ENCODE measurements at places on chromosomes 11 and 22. TPM values are rescaled to one million over a fixed set of nuclear protein-coding genes. Genes with fewer than 3 reads are reported as not detected.

Gene GAL
- 6.3 TPM for polyA plus RNA-seq

DNA sequence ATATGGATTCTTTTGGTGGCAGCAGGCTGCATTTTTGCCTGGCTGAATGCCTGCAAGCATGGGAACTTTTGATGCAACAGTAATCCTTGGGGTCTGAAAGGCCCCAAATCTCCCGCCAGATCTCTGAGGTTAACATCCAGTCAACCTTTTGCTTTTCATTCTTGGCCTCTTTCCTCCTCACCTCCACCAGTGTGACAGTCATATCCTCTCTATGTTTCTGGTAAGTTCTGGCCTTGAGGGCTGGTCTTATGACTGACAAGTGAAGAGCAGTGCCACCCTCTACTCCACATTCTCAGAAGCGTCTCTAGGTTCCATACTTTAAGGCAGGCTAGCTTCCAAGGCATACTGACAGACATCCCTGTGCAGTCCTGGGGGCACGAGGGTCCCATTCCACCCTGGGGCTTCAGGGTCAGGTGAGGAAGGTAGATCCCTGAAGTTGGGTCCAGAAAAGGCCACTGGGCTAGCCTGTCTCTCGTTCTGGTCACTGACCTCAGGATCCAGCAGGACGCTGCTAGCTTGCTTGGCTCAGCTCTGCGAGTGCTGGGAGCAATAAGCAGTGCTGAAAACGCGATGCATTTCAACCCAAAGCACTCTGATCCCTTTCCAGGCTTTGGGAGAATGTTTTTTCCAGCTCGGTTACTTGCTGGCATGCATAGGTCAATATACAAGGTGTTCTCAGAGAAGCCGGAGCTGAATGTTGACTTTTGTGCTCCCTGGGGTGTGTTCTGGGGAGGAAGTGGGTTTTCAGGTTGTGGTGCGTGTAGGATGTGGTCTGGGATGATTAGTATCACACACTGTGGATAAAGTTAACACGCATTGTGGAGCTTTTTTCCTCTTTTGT, 75.2 kb downstream of the PTPRJ start:
- DNase-seq = peak; percentile 92

GRCh38 chr22:47836957-47837356, 1074.5 kb downstream of the TBC1D22A start:
- DNase-seq = peak; percentile 24

GRCh38 chr22:37270928-37271650, 11.2 kb upstream of the CYTH4 start:
- peak; percentile 14 for DNase-seq

Gene C1QTNF5
- 13.6 TPM for polyA plus RNA-seq

DNA sequence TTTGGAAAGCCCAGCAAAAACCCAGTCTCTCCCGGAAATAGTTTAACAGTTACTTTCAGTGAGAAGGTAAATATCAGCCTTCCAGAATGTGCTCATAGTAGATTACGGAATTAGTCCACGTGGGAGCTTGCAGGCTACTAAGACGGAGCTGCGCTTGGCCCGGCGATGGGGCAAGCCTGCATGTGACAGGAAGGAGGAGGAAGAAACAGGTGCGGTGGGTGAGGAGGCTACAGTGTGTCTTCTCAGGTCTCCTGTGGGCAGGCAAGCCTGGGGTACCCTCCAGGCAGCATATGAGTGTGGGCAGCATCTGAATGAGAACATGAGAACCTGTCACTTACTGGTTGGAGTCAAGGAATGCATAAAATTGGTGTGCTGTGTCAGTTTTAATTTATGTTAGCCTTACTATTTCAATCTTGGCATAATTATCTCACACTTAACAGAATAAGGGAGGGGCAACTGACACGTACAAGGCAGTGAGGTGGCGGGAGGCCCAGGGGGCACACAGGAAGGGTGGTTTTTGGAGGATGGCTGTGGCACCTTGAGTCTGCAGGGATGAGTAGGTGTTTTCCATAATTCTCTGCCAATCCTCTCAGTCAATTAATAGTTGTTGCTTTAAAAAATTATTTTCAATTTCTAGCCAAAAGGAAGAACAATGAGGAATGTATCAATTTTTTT, 35.7 kb downstream of the CLMP start:
- DNase-seq = peak; percentile 34

DNA sequence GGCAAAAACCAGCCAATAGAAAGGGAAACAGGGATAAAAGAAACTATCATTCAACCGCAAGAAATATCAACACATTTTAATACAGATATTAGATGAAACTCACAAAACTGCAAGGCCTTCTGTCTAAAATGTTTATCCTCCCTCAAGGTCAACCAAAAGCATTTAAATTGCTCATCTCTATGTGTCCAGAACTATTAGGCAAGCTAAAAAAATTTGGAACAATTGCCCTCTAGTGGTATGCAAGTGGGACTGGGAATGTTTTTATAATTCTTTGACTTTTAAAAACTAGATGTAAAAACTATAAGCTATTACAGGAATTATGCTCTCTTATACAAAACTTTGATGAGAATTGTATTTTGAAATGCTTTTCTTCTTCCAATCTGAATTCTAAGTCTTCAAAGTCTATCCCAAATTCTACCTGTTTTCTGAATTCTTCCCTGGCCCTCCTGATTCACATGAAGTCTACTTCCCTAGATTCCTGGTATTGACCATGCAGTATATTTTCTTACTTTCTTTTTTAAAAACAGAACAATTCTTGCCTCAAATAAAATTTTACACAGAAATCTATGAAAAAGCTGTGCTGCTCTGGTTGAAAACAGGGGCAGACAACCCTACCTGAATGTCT, 4.9 kb downstream of the CWC15 start:
- DNase-seq = peak; percentile 30

Gene PLAAT5
- 0.16 TPM for polyA plus RNA-seq

DNA sequence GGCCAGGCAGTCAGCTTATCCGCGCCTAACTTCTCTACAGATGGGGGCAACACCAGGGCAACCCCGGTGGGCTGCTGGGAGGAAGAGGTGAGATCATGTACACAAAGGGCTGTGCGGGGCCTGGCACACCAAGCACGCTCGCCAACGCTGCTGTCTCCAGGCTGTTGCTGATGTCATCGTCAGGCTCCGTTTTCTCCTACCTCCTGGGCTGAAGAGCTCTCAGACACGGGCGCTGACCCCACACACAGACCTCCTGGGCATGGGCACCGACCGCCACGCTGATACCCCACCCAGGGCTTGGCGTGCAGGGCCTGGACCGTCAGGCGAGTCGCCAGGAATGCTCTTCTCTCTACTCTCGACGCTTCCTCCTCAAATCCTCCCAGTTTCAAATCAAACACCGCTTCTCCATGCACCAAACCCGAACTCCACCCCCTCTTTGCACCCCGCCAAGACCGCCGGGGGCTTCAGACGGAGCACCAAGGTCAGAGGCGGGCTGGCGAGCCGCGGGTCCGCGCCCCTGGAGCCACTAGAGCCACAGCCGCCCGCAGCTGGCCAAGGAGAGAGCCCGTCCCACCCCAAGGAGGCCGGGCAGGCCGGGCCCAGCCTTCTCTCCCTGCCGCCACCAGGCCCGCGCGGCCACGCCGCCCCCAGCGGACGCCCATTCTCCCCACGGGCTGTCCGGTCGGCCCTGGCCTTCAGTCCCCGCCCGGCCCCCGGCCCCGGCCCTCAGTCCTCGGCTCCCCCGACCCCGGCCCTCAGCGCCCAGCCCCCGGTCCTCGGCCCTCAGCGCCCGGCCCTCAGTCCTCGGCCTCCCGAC, 772 bp downstream of the SBF1 start:
- peak; percentile 60 for DNase-seq

DNA sequence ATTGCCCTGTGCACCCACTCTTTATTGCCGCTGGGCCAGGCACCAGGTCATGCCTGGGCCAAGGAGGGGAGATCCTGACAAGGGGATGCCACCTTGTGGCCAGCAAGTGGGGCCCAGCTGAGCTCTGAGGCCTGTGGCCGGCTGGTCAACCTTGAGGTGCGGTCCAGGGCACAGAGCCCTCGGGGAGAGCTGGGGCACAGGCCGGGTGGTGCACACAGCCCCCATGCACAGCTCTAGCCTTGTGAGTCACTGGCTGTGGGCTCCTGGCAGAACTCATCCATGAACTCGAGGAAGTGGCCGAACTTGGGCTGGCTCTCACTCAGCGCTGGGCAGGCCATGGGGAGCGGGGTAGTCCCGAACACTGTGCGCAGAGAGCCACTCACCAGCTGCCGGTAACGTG, 94.3 kb downstream of the RNF169 start:
- DNase-seq = no peak

- DNase-seq = no peak
These were observed 897.2 kb downstream of the TBC1D22A start for GRCh38 chr22:47659467-47660223.

Gene TMPRSS5
- polyA plus RNA-seq = 0.08 TPM

Gene TSSK2
- not detected for polyA plus RNA-seq

Gene TMPRSS13
- not detected for polyA plus RNA-seq

DNA sequence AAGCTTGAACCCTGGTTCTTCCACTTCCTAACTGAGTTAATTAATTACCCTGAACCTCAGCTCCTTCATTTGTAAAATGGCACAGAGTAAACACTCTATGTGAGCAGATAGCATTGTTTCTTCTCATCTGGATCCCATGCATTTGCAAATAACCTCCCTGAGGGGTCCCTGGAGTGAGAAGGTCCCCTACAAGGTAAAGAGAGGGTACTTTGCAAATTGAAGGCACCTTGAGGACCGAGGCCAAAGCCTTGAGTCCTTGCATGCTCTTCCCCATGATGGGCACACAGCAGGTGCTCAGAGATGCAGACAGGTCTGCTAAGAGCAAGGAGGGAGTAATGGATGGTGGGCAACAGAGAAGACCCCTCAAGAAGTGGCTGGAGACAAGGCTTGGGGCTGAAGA, 33.2 kb downstream of the OTOG start:
- DNase-seq = no peak
